ENCODE measurements at places on chromosomes 1 and 21.

DNA sequence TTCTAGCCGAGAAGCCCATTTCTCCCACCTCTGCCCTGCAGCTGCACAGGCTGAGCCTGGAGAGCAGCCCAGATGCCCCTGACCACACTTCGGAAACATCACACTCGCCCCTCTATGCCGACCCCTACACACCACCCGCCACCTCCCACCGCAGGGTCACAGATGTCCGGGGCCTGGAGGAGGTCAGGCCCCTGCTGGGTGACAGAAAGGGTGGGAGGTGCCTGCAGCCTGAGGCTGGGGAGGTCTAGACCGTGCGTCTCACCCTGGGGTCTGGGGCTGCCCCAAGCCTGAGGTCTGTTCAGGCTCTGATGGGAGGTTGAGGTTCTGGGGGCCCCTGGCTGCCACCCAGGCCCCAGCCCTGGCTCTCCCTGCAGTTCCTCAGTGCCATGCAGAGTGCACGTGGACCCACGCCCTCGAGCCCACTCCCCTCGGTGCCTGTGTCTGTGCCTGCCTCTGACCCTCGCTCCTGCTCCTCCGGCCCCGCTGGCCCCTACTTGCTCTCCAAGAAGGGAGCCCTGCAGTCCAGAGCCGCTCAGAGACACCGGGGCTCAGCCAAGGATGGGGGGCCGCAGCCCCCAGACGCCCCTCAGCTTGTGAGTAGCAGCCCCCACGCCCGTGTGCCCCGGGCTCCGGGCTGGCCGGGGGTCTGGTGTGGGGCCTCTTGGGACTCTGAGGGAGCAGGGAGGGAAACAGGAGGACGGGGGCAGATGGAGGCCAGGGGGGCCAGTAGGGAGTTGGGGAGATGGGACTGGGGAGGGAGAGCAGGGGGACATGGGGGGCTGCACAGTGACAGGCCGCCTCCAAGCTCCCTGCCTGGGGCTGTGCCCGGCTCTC is 7.4 kb downstream of the PLEKHN1 start:
- no peak for DNase-seq

GRCh38 chr1:3570066-3570986 is 41.0 kb downstream of the MEGF6 start:
- no peak for DNase-seq

GRCh38 chr1:3137111-3138100 is 68.4 kb downstream of the PRDM16 start:
- DNase-seq: no peak

- no peak for DNase-seq
These were observed 9.5 kb upstream of the DEPDC1 start for GRCh38 chr1:68506386-68506785.

- DNase-seq: no peak
These were observed 8.8 kb upstream of the TIAM1 start for GRCh38 chr21:31352836-31353235.

DNA sequence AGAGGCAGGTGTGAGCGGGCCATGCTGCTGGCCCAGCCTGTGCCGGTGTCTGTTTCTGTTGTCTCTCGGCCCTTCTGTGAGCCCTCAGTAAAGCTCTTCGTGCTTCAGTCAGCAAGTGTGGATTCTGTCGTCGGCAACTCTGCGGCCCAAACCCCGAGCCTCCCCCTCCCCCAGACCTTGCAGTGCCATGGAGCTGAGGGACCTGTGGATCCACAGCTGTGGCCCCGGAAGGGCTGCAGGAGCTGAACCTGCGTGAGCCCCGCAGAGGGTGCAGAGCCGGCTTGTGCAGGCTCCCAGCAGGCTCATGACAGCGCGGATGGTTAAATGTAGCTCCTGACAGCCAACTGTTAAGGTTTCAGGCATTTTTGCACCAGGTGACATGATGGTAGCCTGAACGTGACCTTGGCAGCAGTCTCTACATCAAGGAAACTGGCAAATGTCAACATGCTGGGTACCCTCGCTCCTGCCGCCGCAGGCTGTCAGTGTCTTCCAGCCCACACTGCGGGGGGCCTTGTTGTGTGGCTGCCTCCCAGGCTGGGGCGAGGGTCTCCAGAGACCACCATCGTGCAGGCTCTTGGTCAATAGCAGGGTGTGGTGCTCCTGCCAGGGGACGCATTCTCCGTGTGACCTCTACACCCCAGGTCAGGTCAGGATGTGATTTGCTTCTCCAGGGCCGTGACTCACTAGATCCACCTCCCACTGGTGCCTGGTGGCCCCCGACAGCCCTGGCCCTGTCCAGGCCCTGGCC is 7.0 kb downstream of the LRRC3 start:
- DNase-seq: no peak

DNA sequence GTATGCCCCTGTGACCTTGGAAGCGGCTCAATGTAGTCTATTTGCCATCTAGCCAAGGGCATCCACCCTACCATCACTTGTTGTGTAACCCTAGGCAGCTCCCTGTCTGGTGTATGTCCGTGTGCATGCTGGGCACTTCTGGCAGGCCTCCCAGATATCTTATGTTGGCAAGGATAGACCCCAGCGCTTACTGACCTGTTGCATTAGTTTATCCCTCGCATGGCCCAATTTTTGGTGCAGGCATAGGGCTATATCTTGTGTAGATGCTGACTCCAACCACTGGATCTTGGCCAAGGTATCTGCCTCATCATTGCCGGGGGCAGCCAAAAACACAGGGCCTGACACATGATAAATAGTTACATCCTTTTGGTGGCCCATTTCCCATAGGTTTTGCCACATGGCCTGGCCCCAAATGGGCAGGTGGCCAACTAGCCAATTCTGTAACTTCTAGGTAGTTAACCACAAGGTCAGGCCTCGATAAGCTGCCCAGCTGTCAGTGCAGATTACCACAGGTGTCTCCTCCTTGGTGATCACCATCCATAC is 14.0 kb upstream of the TBX19 start:
- DNase-seq: no peak

- DNase-seq: no peak
These were observed 130.8 kb downstream of the HMCN1 start for GRCh38 chr1:185864889-185865517.

DNA sequence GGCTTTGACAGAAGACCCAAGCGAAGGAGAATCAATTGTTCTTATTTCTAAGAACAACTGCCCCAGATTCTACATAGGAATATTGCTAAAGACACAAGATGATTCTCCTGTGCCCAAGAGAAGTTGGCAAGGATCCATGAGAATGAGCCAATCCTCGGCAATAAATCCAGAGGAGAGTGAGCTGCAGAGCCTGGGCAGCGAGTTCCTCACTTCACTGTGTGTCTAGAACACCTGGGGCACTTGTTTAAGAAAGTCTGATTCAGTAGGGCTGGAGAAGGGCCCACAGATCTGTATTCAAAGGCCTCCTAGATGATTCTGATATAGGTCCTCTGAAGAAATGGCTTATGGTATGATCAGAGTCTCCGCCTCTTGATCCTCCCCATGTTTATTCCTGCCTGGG is 31.8 kb downstream of the GADD45A start:
- DNase-seq: no peak

DNA sequence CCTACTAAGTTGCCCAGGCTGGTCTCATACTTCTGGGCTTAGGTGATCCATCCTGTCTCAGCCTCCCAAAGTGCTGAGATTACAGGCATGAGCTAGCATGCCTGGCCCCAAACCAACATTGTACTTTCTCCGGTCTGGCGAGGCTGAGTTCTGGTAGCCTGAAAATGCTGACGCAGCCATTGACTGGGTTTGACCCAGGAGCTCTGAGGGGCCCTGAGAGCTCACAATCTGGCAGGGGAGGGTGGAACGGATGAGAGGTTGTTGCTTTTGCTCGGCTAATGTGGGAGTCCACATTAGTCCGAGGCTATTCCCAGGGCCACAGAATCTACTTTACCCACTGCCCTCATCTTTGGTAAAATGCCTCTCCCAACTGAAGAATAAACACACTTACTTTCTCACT is 35.1 kb upstream of the PARP1 start:
- DNase-seq: no peak
